Type B pancreatic cell (in vitro differentiated cells): ENCODE measurements at places on chromosomes 13 and 19.

- DNase-seq = peak; percentile 100
Measured at GRCh38 chr19:43595999-43596841, at the start of the genes IRGQ and ZNF576. TSS of gene IRGQ (minus strand) at chr19:43596134. CDS start at chr19:43595338, 796 bp downstream. TSS of gene ZNF576 (plus strand) at chr19:43596595. CDS start at chr19:43597109, 514 bp downstream.

GRCh38 chr13:77456271-77456670, 79.2 kb upstream of the SCEL start:
- DNase-seq = no peak

DNA sequence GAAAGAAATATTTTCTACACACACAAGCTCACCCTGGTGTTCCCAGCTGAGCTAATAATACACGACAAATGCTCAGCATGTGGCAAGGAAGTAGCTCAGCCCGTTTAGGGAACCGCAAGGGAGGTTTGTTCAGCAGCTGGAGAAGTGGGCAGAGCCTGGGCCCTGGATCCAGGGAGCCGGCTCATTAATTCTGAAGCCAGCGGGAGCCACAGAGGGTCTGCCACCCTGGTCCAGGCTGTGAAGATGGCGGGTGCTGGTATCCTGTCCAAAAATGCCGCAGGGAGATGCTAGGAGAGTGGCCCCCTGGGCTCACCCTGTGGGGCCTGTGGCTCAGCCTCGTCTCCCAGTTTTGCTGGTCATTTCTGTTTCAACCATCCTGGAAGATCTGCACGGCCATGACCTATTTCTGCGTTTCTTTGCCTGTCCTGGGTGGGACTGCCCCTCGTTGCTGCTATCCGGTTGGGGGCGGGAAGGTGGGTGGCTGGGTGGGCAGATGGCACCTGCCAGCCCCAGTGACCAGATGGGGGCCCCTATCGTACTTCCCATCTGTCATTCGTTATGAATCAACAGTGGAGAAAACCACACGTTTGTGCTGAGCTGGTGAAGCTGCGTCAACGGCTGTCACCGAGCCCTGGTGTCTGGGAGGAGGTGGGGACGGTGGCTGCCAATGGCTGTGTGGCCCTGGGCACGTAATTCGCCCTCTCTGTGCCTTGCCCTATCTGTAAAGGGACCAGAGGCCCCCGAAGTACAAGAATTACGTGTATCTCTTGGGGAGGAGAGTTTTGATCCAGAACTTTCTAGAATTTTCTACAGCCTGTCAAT, 2.7 kb upstream of the GNA15 start:
- no peak for DNase-seq

DNA sequence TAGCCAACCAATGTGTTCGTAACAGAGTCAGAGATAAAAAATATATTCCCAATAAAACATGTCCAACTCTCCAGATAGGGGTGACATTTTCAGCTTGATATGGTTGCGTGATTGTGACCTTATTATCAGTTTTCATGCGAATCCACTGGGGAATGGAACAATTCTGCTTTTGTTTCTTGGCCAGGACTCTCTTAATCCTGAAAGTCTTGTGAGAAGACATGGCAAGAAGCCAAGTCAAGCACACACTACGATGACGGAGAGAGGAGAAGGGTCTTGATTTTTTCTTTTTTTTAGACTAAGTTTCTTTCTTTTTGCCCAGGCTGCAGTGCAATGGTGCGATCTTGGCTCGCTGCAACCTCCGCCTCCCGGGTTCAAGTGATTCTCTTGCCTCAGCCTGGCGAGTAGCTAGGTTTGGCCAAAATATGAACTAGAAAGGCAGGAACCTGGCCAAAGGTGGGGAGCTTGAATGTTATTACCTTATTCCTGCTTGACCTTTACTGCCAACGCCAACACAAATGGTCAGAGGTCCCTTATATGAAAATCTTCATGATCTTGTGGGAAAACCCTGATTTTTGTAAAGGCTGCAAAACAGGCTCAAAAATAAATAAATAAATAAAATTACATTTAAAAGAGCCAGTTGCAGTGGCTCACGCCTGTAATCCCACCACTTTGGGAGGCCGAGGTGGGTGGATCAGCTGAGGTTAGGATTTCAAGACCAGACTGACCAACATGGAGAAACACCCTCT, 14.5 kb downstream of the ZNF816 start:
- DNase-seq = no peak

- no peak for DNase-seq
Measured at GRCh38 chr13:107284173-107284572, 716.2 kb upstream of the ARGLU1 start.

GRCh38 chr13:80338781-80339562, 2.0 kb downstream of the SPRY2 start:
- DNase-seq = peak; percentile 78

GRCh38 chr19:3725121-3725520, 16.9 kb downstream of the TJP3 start:
- DNase-seq = no peak

DNA sequence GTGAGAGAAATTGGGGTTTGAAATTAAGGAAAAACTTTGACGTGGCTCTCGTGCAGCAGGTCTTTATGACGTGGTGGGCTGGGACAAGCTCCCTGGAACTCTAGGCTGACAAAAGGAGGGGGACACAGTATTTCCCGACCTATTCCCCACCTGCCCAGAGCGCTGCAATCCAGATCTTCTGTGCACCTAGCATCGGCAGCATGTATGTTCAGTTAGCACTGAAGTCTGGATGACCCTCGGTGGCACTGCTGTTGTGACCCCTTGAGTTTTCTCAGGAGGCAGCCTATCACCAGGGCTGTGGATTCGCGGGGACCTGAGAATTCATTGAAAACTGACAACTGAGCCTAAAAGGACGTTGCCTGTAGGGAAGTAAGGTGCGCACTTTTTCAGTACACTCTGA, 9.1 kb upstream of the ZNF536 start:
- DNase-seq = no peak
